ENCODE measurements at places on chromosomes 4 and X.

- no peak for DNase-seq
Observed at GRCh38 chrX:68686097-68686977, 38.9 kb downstream of the STARD8 start.

- no peak for DNase-seq
Observed at GRCh38 chr4:155887847-155888570, 15.5 kb upstream of the TDO2 start.

DNA sequence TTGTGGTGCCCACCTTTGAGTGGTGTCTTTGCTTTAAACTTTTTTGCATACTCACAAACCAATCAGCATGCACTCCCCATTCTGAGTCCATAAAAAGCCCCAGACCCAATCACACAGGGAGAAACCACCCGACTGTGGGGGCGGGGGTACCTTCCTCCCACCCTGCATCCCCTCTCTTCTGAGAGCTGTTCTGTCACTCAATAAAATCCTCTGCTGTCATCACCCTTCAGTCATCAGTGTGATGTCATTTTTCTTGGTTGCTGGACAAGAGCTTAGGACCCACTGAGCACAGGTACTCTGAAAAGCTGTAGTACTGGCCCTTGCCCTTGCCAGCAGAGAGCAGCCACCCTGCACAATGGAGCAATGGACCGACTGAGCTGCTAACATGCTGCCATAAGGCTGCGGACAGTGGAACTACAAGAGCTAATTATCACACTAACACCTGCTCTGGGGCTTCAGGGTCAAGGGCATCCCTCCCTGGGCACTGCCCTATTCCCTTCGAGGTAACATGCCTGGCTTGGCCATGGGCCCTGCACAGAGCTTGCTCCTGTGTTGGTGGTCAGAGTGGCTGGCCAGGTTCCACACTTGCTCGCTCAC lies 62.9 kb upstream of the PGRMC2 start:
- DNase-seq: no peak

GRCh38 chrX:131747173-131747572 lies 203.3 kb downstream of the OR13H1 start:
- no peak for DNase-seq

DNA sequence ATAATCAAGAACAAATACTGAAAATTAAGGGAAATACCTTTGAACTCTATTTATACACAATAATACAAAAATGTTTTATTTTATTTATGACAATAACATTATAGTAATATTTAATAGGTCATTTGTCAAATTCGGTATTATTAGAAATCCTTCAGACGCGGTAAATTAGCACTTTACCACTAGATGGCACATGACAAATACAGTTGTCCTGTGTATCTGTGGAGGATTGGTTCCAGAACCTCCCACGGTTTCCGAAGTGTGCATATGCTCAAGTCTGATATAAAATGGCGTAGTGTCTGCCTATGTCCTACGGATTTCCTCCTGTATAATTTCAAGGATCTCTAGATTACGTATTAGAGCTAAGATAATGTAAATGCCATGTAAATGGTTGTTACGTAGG lies 8.1 kb upstream of the LINC00632 start:
- no peak for DNase-seq

GRCh38 chr4:38235354-38235753 lies 275.2 kb downstream of the PTTG2 start:
- DNase-seq: no peak

- DNase-seq: no peak
Observed at GRCh38 chr4:172808196-172808595, 360.4 kb upstream of the GALNT7 start.

DNA sequence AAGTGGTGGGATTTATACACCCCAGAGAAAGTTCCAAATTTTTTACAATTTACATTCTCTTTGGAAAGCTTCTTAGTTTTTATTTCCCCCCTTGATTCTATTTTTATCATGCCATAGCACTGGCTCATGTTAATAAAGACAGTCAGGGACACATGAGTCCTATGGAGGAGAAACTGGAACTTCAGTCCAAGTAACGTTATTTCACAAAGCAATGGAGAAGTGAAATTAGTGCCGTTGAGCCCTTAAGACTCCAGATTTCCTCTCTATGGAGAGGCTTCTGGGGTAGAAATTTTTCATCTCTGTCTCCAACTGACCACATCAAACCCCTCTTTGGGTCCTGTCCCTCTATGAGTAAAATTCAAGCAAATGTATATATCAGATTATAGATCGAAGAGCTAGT lies 12.8 kb upstream of the TASL start:
- DNase-seq: no peak

- no peak for DNase-seq
Observed at GRCh38 chr4:70945046-70945445, 42.9 kb downstream of the MOB1B start.

GRCh38 chr4:38526412-38526811 lies 137.6 kb upstream of the KLF3 start:
- DNase-seq: no peak

GRCh38 chrX:140765043-140765784 lies 55.7 kb downstream of the LINC00632 start:
- no peak for DNase-seq

DNA sequence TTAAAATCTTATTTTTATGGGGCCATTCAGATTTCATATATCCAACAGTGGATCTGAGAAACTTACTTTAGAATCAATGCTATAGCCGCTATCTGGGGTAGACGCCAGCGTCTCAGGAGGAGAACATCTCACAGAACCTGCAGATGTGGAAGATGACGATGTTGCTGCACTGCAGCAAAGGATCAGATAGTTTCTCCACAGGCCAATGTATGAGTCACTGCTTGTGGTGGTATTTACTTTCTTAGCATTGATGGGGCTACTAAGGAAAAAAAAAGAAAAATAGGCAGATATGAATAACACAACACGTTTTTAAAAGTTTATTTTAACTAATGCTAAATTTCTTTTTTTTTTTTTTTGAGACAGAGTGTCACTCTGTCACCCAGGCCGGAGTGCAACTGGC lies 85.9 kb downstream of the ZAR1 start:
- no peak for DNase-seq

- no peak for DNase-seq
Observed at GRCh38 chr4:8269535-8270417, at the start of gene HTRA3. HTRA3 (plus strand) TSS chr4:8269754; CDS start chr4:8269969, 215 bp downstream.

DNA sequence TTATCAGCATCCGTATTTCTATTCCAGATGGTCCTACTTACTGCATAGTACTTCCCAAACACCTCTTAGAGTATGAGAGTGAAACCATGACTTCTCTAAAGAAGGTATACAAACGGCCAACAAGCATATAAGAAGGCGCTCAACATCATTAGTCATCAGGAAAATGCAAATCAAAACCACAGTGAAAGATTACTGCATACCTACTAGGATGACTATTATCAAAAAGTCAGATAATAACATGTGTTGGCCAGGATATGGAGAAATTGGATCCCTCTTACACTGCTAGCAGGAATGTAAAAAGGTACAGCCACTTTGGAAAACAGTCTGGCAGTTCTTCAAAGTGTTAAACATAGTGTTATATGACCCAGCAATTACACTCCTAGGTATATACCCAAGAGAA lies 215.3 kb upstream of the CXorf66 start:
- no peak for DNase-seq

DNA sequence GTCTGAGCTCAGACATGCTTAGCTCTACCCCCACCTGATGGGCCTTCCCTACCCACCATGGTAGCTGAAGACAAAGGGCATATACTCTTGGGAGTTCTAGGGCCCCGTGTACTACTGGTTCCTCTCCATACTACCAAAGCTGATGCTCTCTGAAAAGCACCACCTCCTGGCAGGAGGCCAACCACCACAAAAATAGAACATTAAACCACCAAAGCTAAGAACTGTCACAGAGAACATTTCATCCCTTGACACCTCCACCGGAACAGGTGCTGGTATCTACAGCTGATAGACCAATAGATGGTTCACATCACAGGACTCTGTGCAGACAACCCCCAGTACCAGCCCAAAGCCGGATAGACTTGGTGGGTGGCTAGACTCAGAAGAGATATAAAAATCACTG lies 13.4 kb downstream of the EDA2R start:
- no peak for DNase-seq

GRCh38 chr4:176981074-176981473 lies 188.4 kb upstream of the VEGFC start:
- DNase-seq: no peak

DNA sequence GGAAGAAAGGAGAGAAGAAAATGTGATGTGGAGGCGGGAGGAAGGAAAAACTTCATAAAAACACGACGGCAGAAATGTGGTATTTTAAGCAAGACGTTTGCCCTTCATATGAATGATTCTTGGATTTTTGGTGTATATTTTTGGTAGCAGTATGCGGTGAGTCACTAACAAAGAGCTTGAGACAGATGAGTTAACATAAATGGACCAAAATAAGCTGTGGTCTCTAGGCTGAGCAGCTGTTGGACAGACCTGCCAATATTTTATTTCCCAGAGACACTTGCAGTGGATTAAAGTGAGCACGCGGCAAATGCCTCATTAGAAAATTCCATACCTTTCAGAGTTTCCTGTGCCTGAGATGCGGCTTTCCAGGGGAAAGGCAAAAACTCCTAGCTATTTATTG lies 43.1 kb upstream of the RPS6KA3 start:
- DNase-seq: no peak

DNA sequence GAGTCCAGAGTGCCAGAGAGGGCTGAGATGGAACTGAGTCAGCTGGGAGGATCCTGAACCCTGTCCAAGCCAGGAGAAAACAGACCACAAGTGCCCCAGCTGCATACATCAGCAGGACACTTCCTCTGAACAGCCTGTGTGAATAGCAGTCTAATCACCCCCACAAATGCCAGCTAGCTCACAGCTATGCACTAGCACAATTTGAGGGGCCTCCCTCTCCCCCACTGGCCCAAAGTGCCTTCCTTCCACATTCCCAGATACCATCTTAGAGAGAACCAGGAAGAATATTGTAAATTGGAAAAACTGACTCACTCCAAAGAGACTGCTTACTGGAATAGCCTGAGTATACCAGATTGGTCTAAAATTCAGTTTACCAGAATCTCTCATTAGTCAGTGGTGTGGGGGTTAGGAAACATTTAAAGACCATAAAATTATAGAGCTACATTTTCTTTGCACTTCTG lies 292.6 kb upstream of the KLF3 start:
- no peak for DNase-seq

GRCh38 chr4:55742655-55743202 lies 76.9 kb upstream of the EXOC1L start:
- DNase-seq: no peak

DNA sequence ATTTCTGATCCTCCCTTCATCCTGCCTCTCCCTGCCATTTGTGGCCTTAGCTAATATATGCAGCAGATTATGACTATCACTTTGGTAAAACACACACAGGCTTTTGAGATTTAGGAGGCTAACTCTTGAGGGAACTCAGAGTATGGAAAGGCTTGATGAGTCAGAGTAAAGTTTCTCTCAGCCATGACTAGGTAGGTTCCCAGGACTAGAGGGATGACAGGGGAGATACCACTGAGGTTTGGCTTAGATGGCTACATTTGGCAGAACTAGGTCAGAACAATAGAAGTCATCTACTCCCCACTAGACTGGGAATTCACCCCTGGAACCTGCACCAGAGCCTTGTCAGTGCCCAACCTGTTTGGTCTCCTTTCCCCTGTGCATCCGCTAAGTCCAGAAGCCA lies 585.7 kb downstream of the TLL1 start:
- no peak for DNase-seq

DNA sequence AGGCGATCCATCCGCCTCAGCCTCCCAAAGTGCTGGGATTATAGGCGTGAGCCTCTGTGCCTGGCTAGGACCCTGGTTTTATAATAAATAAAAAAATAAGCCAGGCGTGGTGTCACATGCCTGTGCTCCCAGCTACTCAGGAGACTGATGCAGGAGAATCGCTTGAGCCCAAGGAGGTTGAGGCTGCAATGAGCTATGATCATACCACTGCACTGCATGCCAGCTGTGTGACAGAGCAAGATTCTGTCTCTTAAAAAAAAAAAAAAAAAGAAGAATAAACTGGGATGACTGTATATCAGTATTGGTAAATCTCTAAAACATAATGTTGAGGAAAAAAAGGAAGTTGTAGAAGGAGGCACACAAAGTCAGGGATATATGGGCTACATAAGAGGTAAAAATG lies 45.7 kb upstream of the SLC34A2 start:
- DNase-seq: no peak

- no peak for DNase-seq
Observed at GRCh38 chrX:118499295-118499694, 3.7 kb downstream of the DOCK11 start.

DNA sequence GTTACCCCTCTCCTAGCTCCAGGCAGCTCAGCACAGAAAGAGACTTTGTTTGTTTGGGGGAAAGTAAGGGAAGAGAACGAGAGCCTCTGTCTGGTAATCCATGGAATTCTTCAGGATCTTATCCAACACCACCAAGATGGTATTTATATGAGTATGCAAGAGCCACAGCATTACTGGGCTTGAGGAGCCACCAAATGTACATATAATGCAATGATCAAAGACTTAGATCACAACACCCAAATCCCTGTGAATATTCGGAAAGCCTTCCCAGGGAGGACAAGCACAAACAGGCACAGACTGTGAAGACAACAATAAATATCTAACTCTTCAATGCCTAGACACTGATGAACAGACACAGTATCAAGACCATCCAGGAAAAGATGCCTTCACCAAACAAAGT lies 116.6 kb downstream of the UPRT start:
- DNase-seq: no peak

- DNase-seq: no peak
Observed at GRCh38 chrX:111743316-111743715, 62.3 kb downstream of the ALG13 start.

DNA sequence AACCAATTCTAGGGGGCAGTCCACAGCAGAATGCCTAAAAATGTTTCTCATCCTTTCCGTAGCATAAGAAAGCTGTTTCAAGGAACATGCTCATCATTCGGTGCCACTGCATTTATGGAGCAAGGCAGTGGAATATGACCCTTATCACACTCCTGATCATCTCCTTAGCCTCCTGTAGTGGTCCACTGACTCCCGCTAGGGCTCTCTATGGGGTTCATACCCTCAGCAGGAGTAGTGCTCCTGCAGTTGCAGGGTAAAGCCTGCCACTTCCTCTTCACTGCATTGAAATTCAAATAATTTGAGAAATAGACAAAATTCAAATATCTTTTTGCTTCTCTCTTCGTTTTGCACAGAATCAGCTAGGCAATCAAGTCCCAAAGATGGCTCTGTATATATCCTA lies 107.0 kb downstream of the NDST3 start:
- DNase-seq: no peak

DNA sequence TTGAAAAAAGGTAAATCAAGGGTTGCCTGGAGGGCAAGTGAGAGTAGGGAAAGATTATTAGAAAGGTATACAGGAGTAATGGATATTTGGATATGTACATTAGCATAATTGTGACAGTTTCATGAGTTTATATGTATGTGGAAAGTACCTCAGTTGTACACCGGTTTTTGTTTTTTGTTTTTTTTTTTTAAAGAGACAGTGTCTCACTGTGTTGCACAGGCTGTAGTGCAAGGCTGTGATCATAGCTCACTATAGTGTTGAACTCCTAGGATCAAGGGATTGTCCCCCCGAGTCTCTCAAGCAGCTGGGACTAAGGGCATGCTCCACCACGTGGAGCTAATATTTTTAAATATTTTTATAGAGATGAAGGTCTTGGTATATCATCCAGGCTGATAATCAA lies 15.3 kb upstream of the HPGD start:
- no peak for DNase-seq
